ENCODE measurements at places on chromosomes 1 and 21.

GRCh38 chr1:59100708-59101374 lies 196.1 kb upstream of the FGGY start:
- no peak for DNase-seq

GRCh38 chr1:18573170-18573569 lies 57.5 kb upstream of the PAX7 start:
- DNase-seq, result no peak

GRCh38 chr1:59543211-59543668 lies 246.3 kb downstream of the FGGY start:
- no peak for DNase-seq

DNA sequence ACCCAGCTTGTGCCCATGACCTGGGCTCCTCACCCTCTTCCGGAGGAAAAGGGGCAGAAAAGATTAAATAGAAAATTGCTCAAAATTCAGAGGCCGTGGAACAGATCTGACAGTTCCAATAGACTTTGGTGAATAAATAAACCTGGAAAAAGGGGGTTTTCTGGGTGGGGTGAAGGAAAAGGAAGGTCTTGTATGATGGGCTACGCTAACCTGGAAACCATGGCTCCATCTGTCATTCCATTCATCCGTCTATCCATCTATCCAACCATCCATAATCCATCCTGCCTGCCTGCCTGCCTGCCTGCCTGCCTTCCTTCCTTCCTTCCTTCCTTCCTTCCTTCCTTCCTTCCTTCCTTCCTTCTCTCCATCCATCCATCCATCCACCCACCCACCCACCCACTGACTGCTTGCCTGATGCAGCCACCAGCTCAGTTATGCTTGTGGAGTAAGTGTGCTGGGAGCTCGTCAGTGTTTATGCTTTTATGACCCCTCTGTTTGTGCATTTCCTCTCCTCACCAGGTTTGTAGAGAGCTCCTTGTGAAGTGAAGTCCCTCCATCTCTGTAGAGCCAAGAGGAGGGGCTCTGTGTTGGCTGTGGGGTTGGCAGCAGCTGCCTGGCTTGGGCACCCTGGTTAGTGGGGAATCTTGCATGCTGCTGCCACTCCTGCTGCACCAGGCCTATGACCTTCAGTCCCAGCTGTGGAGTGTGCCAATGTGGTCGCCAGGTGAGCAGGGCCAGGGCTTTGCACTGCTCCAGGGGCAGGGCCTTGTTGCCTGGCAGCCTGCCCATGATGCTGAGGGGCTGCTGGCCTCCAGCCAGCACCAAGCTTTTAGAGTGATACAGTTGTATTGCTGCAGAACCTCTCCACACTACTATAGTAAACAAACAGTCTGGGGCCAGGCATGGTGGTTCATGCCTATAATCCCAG lies 16.0 kb upstream of the POU3F1 start:
- DNase-seq, result no peak

DNA sequence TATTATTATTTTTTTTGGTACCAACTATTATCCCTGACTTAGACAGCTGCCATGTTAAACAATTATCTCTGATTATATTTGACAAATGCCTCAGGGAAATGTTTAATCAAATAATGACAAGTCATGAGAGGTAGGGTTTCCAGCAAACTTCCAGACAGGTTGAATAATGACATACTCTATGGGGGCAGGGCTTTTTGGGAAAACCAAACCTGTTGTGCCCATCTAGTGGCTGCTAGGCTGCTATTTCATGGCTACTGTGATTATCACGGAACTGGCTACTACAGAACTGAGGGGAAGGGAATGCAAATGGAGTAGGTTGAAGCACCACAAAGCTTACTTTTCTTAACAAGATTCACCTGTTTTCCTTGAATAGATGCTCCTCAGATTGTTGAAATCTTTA lies 77.6 kb downstream of the DUSP10 start:
- no peak for DNase-seq

GRCh38 chr1:228795596-228795995 lies 60.3 kb downstream of the RHOU start:
- no peak for DNase-seq

GRCh38 chr1:91900562-91900961 lies 14.6 kb upstream of the TGFBR3 start:
- DNase-seq, result no peak

DNA sequence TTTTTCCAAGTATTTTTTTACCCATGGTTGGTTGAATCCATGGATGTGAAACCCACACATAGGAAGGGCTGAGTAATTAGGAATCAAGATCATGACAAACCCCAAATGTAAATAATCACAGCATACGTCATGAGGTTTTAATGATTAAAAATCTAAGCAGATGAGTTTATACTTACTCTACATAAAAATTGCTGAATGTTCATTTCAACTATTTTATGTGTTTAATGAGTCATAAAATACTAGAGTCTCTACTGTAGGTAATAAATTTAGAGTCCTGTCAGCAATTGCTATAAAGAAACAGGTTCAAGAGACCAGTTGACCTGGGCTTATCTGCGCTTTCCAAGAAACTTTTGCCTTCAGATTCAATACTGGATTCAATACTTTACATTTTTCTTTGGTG lies 18.2 kb downstream of the CTH start:
- DNase-seq, result no peak

DNA sequence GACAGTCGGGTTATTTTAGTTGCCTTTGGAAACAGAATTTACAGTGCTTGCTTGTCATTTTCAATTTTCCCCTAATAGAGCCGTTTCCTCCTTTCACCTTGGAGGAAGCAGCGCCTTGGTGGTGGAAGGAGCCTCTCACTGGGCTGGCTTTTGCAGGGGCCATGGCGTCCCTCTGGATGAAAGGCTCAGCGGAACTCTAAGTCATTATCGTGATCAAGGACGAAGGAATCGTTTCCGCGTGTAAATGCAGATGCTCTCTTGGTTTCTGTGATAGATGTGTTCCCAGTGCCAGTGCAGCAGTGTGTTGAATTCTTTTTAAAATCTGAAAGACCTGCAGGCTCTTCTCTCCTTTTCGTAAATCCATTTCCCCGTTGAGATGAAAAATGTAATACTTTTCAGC lies 126.2 kb upstream of the LMO4 start:
- DNase-seq, result no peak

DNA sequence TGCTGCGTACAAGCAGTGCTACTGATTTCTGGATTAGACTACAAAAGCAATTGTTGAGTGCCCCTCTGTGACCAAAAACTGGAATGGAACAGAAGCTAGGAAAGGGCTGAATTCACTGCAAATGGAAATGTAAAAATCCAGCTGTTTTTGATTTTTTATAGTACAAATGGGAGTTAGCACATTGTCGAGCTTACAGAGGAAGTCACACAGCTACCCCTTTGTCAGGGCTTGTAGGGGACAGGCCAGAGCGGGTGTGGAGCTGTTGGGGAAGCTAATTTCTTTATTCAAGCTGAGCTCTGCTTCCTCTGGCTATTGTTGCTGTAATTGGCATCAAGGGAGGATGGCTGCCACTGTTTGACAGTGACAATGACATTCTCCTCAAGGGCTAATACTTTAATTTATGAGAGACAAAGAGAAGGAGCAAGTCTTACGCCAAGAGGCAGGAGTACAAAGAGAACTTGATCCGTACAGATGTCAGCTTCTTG lies 96.1 kb downstream of the SLC35F3 start:
- DNase-seq, result no peak

DNA sequence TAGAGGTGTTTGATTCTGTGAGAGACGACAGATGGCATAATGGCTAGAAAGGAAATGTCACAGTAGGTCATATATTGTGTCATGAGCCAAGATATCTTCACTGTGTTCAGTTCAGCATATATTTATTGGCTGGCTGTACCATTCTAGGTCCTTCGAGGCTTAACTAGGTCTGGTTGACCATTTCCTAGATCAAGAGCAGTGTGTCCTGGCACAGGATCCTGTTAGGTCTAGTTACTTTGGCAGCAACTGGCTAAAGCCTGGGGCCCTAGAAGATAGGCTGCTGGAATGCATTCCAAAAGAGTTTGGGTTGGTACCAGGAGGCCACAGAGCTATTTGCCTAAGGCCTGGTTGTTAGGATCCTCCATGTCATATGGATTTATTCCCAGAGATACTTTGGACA lies 20.9 kb downstream of the ZBTB40 start:
- no peak for DNase-seq

DNA sequence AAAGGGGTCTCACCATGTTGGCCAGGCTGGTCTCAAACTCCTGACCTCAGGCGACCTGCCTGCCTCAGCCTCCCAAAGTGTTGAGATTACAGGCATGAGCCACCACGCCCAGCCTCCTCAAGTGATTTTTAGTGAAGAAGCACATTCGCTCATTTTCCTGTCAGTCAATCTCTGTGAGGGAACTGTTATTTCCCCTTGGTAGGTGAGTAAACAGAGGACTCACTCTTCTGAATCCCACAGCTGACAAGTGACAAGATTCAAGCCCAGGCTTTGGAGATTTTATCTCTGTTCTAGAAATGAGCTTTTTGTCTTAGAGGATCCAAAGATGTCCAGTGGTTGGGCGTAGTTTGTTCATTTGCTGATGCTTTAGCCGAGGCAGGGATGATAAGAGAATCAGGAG lies 43.9 kb upstream of the TACSTD2 start:
- no peak for DNase-seq

DNA sequence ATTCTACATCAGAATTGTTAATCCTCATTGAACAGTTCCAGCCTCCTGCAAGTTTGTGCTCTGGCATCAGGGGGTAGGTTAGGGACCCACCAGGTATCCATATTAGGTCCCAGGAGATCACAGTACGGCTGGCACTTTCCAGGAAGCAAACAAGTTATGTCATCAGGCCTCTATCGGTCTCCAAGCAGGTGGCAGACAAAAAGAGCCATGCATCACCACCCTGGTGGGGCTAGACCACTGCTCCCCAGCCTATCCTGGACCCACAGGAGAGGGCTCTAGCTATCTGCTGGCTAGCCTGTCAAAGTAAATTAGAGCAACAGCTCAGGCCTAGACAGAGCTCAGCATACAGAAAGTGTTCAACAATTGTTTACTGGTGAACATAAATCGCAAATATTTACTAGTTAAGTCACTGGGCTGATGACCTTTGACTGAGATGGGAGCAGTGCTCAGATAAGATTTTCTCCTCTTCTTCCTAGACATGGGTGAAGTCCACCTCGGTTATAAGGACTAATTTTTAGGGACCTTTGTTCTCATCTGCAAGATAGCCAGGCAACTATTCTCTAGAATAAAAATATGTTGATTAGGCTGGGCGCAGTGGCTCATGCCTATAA lies 6.4 kb downstream of the NUAK2 start:
- DNase-seq, result no peak

GRCh38 chr1:46370214-46370633 lies 23.9 kb upstream of the FAAH start:
- no peak for DNase-seq

- no peak for DNase-seq
Measured at GRCh38 chr1:219041818-219042217, 131.9 kb upstream of the LYPLAL1 start.

GRCh38 chr1:68197891-68198290 lies 34.4 kb downstream of the WLS start:
- DNase-seq, result no peak

- DNase-seq, result no peak
Measured at GRCh38 chr1:243831463-243831862, 18.6 kb downstream of the AKT3 start.

- DNase-seq, result no peak
Measured at GRCh38 chr1:83927701-83928100, 71.2 kb downstream of the TTLL7 start.

DNA sequence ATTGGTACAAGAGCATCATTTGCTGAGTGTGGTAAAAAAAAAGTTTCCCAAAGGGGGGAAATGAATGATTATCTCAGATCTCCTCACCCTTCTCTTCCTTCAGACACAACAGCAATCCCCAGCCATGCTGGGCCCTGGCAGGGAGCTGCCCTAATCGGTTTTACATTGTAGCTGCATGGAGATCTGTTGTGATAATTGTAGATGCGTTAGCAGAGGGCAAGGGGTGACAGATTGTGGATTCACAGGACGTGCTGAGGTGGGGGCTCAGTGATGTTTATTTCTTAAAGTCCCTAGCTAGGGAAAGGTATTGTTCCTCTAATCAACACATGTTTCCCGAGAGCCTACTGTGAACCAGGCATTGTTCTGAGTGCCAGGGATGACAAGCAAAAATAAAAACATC lies 304.1 kb downstream of the PBX1 start:
- no peak for DNase-seq

- no peak for DNase-seq
Measured at GRCh38 chr1:108862698-108863477, 6.0 kb upstream of the AKNAD1 start.

GRCh38 chr1:50644447-50645105 lies 221.3 kb upstream of the DMRTA2 start:
- DNase-seq, result no peak

- no peak for DNase-seq
Measured at GRCh38 chr1:209797978-209798639, 7.8 kb downstream of the IRF6 start.

DNA sequence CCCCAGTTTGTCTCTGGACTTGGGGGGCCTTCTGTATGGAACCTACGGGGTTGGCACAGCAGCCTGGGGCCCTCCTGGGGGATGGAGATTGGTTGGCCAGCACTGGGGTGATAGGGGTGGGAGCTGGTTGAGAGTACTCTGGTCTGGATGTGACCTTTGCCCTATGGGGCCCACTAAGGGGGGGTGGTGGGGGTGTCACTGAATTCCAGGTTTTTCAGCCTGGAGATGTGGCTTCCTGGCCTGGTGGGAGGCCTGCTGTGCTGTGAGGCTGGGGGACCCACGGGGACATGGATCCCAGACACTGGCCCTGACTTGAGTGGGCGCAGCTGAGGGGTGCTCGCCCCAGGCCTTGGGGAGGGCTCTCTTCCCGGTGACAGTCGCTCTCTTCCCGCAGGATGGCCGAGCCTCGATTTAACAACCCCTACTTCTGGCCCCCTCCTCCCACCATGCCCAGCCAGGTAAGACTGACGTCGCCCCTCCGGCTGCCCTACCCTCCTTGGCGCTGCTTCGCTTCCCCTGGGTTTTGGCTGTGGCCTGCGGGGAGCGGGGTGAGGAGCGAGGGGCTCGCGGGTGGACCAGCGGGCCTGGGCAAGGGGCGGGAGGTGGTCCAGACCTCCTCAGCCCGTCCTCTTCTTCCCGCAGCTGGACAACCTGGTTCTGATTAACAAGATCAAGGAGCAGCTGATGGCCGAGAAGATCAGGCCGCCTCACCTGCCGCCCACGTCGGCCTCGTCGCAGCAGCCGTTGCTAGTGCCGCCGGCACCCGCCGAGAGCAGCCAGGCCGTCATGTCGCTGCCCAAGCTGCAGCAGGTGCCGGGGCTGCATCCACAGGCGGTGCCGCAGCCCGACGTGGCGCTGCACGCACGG lies 19.6 kb downstream of the ZNF362 start:
- no peak for DNase-seq

All from transverse colon (tissue), 4 donors.